ENCODE measurements at places on chromosomes 4 and X.

GRCh38 chr4:138297743-138298405 lies 55.7 kb upstream of the SLC7A11 start:
- DNase-seq: no peak

- no peak for DNase-seq
Observed at GRCh38 chr4:154425514-154425913, 66.1 kb downstream of the DCHS2 start.

- DNase-seq: no peak
Observed at GRCh38 chr4:151939670-151940069, 178.9 kb upstream of the GATB start.

DNA sequence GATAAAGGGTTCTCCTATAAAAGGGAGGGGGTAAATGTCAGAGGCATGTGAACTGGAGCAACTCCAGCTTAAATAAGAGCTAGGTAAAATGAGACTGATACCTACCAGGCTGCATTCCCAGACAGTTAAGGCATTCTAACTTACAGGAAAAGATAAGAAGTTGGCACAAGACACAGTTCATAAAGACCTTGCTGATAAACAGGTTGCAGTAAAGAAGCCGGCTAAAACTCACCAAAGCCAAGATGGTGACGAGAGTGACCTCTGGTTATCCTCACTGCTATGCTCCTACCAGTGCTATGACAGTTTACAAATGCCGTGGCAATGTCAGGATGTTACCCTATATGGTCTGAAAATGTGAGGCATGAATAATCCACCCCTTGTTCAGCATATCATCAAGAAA lies 13.1 kb upstream of the SULT1B1 start:
- no peak for DNase-seq

GRCh38 chrX:43745938-43746721 lies 90.0 kb downstream of the MAOA start:
- DNase-seq: no peak

GRCh38 chr4:155578726-155579370 lies 87.8 kb upstream of the GUCY1A1 start:
- peak; percentile 25 for DNase-seq

DNA sequence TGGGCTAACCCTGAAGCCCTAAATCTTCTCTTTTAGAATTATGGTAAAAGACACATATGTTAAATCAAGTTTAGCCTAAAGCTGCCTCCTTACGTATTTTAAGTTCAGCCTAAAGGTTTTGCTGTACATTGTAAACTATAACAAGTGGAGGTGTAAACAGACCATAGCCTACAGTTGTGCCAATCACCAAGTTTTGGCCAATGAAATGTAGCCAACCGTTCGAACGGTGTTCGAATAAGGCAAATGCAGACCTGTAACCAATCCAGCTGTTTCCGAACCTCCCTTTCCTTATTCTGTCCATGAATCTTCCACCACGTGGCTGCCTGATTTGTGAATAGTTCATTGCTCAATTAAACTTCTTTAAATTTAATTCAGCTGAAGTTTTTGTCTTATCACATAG lies 52.1 kb upstream of the TBC1D9 start:
- no peak for DNase-seq

GRCh38 chrX:139680356-139680755 lies 27.6 kb downstream of the MCF2 start:
- no peak for DNase-seq

DNA sequence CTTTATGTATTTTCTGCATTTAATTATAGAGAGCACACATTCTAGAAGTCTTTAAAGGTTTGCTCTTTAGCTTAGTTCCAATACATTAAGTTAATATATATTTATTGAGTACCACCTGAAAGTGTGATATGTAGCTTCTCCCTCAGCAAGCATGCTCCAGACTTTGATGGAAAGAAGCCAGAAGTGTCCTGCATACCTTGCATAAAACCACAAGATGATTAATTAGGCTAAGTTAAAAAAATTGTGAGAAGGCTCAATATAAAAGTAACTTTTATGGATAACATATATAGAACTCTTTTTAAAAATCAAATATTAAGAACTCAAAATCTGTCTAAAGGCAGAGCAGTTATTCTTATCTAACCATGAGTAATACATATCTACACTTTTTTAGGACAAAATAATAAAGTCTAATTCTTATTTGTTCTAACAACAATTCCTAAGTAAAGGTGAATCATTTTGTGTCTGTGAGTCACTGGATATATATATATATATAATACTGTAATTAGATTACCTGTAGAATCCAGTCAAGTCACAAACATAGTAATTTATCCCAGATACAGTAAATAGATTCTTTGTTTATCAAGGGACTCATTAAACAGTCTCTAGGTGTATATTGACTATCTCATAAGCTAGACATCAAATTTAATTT lies 51.2 kb downstream of the INTS12 start:
- no peak for DNase-seq

DNA sequence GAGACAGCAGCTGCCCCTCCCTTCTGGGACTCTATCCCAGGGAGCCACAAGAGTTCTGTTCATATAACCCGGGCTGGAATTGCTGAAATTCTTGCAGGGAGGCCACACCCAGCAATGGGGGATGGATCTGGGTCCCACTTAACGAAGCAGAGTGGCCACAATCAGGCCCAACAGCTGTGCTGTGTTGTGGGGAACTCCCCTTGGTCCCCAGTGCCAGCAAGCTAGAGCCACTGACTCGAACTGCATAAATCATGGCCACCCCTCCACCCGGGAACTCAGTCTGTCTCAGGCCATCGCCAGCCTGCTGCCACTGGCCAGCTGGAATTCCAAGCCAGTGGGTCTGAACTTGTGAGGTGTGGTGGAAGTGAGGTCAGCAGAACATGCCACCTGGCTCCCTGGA lies 111.1 kb downstream of the KLF8 start:
- DNase-seq: no peak

DNA sequence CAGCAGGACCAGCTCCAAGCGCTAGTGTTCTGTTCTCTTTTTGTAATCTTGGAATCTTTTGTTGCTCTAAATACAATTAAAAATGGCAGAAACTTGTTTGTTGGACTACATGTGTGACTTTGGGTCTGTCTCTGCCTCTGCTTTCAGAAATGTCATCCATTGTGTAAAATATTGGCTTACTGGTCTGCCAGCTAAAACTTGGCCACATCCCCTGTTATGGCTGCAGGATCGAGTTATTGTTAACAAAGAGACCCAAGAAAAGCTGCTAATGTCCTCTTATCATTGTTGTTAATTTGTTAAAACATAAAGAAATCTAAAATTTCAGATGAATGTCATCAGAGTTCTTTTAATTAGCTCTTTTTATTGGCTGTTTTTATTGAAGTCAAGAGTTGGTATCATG lies 186.5 kb downstream of the AR start:
- DNase-seq: no peak

DNA sequence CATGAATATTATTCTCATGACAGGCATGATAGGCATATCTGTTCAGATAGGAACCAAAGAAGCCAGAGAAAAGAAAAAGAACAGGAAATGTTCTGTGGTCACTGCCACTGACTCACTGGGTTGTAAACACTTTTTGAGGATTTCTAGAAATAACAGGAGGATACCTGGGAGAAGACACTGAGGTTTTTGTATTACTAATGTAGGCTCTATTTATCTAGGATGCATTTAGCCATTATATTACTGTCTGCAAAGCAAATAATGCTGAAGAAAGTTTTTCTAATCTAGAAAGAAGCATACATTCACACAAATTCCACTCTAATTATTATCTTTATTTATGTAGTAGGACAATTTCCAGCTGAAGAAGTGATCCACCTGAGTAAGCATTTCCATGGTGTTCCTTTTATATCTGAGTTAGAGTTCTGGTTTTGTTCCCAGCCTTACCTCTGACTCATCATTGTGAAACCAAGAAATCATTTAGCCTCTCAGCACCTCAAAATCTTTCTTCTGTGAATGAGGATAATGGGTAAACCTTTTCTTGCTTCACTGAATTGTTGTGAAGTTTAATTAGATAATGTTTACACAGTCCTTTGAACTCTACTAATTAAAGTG lies 40.2 kb upstream of the EPGN start:
- DNase-seq: peak; percentile 49
